Stimulated activated CD8-positive, alpha-beta memory T cell treated with anti-CD3 and anti-CD28 coated beads, Interleukin-7, amount 100 ng/mL, for 4 hours (primary cell): ENCODE measurements at places on chromosomes 3 and 15.

GRCh38 chr3:134621854-134622253, 29.0 kb downstream of the KY start:
- no peak for DNase-seq

DNA sequence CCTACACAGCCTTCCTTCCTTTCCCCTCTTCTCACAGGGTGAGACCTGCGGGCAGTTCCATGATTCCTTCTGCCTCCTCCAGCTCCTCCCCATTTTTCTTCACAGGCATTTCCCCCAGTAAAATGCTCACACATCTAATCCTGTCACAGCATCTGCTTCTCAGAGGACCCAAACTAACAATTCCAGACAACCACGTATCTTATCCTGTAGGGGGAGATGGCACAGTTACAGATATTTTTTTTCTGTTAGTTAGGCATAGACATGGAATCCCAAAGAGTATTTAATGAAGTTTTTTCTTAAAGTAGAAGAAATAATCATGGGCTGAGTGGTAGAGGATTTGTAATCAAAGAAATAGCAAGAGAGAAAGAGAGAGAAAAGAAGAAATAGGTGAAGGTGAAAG, 373.1 kb upstream of the ADAMTS9 start:
- DNase-seq: no peak

DNA sequence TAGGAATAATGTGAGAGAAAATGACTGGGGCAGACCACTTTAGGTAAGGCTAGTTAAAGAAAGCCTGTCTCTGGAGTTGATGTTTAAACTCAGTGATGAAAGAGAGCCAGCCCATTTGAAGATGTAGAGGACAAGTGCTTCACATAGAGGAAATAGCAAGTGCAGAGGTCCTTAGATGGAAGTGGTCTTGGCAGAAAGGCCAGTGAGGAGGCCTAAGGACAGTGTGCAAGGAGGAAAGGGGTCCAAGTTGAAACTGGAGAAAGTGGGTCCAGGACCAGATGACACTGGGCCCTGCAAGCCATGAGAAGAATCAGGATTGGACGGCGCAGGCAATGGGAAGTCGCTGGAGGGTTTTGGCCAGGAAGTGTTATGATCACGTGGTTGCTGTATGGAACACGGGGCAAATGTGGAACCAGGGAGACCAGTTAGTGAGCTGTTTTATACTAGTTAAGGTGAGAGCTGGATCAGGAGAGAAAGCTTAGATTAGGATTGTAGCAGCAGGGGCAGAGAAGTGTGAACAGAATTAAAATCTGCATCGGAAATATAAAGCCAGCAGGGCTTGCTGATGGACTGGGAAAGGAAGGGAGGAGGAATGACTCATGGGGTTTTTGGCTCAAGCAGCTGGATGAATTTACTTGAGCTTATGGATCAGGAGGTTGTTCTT, 48.0 kb upstream of the SCAANT1 start:
- DNase-seq: no peak

DNA sequence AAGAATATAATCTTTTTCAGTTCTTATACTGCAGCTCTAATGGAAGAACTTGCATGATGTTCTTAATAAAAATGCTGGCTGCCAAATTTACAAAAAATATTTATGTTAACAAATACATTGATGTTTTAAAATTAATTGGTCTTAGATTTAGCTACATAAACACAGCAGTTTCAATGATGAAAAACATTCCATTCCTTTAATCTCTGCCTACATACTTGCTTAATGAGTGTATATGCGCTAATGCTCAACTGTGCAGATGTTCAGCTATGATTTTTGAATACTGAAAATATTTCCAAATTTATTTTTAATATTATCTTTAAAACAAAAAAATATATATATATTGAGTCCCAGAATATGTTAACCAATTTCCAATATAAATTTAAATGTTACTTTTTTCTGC, 867.4 kb downstream of the ROBO1 start:
- DNase-seq: no peak

DNA sequence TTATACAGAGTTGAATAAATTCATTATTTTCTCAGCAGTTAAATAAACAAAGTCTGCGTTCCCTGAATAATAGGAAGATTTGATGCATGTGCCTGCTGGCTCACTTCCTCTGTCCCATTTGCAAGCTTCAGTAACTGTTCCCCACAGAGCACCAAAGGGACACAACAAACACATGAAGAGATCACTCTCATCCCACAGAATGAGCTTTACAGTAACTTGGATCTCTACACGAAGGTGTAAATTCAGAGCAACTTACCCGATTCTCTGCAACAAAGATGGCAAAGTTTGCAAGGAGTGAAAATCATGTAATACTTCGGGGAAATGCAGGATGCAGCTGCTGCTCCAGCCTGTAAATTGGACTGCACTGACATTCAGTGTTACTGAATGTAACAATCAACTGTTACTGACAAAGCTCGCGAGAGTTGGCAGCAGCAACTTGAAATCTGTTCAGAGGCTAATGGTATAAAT, at the start of gene BCHE:
Gene BCHE, minus strand, starts transcription at position 366 of the 468 bp plus-strand sequence. CDS start 6,390 bp downstream, outside the sequence.
- DNase-seq: no peak

DNA sequence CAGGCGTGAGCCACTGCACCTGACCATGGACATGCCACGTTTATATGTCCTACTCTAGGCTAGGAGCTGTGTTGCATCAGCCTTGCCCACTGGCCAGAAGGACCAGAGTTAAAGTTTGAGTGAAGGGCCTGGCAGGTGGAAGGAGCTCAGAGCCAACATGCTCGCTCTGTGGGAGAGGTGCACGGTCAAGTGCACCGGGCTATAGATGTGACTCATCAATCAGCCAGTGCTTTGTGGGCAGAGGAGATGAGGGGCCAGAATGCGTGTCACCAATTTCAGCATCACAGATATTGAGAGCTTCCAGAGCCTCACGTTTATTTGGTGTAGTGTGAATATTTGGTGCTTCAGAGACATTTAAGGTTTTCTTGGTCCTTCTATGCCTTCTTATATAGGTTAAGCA, 137.3 kb upstream of the KBTBD8 start:
- no peak for DNase-seq

DNA sequence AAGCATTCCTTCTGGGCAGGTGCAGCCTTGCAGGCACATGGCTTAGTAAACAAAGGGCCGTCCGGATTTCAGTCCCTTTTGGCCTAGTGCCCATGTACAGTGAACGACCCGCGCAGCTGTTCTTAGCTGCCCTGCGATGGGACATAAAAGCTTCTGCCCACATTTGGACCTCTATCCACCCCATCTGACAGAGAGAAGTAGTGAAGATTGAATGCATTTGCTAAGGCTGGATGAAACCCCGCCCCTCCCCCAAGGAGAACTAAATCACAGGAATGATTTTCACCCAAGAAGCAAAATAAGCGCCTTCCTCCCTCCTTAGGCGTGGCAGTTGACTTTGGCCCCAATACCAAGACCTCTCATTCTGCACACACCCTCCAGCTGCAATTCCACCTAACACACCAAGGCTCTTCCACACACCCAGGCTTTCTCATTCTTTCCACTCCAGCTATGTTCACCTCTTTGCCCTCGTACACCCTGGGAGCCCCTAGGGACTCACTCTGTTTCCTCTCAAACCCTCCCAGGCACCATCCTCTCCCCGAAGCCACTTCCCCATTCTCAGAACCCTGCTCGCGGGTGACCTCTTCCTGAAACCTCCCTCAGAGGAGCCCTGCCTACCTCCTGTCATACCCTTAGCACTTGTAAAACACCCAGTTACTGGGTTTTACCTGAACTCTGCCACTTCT, 14.1 kb upstream of the HRH1 start:
- DNase-seq: no peak

- DNase-seq: no peak
Observed at GRCh38 chr3:47161983-47162696, 1.8 kb downstream of the SETD2 start.

DNA sequence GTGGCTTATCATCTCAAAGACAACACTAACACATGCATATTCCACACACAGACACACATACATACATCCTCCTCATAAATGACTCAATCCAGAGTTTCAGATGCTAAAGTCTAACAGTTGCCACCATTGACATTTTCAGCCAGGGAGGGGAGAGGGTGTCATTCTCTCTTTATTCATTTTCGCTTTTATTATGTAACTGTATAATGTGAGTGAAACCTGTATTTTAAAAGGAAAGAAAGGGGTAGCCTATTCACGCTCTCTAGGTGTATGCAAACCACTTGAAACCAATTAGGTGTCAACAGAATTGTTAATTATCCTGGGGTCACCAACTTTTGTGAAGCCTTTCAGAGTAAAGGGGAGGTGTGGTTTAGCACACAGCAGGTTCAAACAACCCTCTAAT, 1282.9 kb downstream of the ROBO2 start:
- DNase-seq: no peak

- DNase-seq: no peak
Observed at GRCh38 chr3:54966979-54967378, 39.1 kb upstream of the LRTM1 start.

DNA sequence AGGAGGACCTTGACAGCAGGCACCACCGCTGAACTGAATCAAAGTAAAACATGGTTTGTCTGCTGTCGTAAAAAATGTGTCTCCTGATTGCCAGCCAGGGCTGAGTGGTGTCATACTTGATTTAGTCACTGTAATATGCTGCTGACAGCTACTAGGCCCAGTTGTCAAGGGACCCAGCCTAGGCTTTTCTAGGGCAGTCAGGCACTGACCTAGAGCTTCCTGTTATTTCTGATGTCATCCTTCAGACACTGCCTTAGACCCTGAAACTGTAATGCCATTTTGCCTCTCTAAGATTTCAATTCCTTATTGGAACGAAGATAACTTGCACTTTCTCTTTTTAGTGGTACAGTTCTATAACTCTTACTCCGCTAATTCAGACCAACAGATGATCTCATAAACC, 2.6 kb upstream of the MRPL3 start:
- DNase-seq: no peak

GRCh38 chr3:165749821-165750220, 87.4 kb downstream of the BCHE start:
- DNase-seq: no peak

GRCh38 chr15:73631915-73632669, 1.1 kb downstream of the NPTN start:
- DNase-seq: no peak

DNA sequence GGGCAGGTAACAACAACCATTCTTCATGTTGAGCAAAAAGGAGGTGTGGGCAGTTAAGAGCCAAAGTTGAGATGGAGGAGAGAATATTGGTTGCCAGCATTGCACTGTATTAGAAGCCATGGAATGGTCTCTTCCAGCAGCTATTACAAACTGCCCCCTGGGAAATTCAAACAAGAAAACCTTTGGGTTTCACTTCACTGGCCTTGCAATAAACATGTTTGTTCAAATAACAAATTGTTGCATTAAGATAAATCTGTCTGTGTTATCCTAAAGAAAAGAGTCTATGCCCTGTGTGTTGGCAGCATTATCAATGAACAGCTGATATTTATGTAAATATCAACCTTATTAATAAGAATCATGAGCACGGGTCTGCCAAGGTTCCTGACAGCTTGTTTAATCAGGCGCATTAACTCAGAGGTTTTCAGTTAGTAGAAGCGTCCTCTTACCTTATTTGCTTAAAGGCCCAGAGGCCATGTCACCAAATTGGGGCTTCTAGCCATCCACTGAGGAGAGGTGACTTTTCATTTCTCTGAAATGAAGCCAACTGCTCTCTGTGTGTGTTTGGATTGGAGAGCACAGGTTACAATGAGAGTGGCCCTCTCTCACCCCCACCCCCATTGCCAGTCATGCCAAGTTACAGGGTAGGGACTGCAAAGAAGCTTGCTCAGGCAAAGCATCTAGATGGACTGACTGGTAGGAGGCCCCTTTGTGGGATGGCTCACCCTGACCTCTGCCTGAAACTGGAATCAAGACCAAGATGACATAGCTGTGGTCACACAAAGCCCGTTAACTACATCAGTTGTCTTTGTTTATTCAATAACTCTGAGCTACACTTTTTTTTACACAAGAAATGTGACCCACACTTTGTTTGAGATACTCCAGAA, 10.5 kb downstream of the FILIP1L start:
- no peak for DNase-seq

GRCh38 chr3:178434206-178434805, 101.9 kb upstream of the KCNMB2 start:
- DNase-seq: no peak

DNA sequence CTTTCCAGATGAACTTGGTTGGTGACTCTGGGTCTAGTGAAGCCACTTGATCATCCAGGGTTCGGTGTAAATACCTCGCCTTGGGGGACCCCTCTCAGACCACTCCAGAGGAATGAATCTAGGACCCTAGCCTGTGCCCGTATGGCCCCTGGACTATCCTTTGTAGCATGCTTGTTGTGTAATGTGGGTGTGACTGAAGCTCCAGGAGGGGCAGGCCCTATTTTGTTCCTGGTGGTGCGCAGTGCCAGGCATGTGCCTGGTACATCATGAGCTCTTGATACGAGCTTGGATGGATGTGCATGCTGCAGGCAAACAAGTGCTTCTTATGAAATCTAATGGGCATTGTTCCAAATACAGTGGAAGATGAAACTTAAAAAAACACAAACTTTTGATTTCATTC, 82.8 kb downstream of the EBLN2 start:
- no peak for DNase-seq

DNA sequence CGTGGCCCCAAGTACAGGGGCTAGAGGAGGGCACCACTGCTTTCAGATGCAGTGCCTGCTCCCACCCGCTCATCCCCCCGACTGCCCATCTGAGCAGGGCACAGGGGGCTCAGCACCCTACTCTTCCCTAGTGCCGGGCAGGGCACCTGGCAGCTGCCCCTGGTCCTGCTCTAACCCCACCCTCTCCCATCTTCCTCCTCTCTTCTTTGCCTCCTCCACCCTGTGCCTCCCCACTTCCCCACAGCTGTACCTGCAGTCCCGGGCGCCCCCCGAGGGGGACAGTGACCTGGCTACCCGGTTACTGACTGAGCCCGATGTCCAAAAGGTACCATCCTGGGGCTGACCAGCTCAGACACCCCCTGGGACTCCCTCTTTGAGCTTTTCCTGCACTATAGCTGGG, 12.8 kb downstream of the NBEAL2 start:
- no peak for DNase-seq

- DNase-seq: no peak
Observed at GRCh38 chr15:82852941-82853561, 43.6 kb downstream of the WHAMM start.

DNA sequence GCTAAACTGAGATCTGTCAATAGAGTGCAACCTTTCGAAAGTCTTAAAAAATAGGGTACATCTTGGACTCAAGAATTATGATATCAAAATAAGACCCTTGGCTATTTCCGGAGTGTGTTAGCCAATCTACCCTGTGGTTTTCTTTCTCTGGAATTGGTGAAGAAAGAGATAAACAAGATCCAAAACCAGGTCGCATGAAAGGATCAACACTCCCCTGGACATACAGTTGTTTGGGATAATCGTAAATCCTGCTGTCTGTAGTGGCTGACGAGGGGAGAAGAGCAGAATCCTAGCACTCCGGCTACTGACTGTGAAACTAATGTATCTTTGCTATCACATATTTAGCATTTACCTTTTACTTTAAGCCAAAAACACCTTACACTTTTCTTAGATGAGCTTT, 30.9 kb downstream of the FNDC3B start:
- DNase-seq: no peak

DNA sequence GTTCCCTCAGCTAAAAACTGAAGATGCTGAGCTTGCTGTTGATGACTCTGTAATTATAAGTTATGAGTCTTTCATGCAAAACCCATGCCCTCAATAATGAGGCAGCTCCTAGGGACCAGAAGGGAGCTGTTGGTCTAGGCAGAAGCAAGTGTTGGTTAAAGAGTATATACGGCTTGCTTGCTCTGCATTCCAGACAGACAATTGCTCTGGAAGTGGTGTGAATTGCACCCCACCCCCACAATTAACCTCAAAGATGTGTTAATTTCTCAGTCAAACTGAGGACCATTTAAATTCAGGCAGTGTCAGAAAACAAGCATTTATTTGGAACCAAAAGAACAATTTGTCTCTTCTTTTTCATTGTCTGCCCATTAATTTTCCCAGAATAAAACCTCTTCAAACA, 163.5 kb upstream of the EOMES start:
- no peak for DNase-seq

- DNase-seq: no peak
Observed at GRCh38 chr15:64224511-64224910, 61.7 kb upstream of the PPIB start.
